Muscle of leg (tissue), 16 donors: ENCODE measurements at places on chromosomes 4 and X.

DNA sequence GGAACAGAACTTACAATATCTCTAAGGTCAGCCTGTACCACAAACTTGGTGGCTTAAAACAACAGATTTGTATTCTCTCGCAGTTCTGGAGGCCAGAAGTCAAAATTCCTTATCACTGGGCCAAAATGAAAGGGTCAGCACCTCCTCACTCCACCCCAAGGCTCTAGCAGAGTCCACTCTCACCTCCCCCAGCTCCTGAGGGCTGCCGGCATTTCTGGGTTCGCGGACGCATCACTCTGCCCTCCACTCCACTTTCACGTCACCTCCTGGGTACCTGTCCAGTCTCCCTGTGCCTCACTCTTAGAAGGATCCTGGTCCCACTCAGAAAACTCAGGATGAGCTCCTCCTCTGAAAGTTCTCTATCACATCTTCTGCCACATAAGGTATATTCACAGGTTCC lies 34.6 kb downstream of the JAKMIP1 start:
- H3K27me3 ChIP-seq: no peaks in the 10 kb centered on the region
- H3K4me1 ChIP-seq: no peaks in the 10 kb centered on the region
- H3K27ac ChIP-seq: no peak overlapping the region
- no peaks in the 10 kb centered on the region for H3K36me3 ChIP-seq
- no peak overlapping the region for H3K4me3 ChIP-seq

DNA sequence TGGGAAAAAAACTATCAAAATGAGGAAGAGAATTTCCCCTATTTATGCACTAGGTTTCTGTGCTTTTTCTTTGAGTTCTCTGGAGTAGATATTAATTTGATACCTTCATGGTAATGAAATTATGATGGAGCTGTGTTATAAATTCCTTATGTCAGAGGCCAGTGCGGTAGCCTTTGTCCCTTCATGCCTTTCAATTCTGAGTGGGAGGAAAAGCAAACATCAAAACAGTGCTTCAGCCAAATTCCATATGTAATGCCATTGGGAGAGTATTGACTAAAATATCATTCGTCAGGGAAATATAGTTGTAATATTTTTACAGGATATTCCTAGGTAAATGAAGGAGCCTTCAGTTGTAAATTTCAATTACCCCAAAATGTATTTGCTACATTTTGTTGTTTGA lies 17.5 kb upstream of the RGN start:
- no peak overlapping the region for H3K4me3 ChIP-seq
- no peaks in the 10 kb centered on the region for H3K36me3 ChIP-seq
- no peak overlapping the region for H3K27ac ChIP-seq
- DNase-seq: no peak
- H3K27me3 ChIP-seq: peaks cover 29% of the 10 kb centered on the region

- H3K4me3 ChIP-seq: no peak overlapping the region
- no peak overlapping the region for H3K27ac ChIP-seq
- DNase-seq: no peak
- no peaks in the 10 kb centered on the region for H3K36me3 ChIP-seq
- no peaks in the 10 kb centered on the region for H3K27me3 ChIP-seq
- H3K4me1 ChIP-seq: no peaks in the 10 kb centered on the region
Observed at GRCh38 chr4:98222306-98222705, 38.9 kb upstream of the RAP1GDS1 start.

DNA sequence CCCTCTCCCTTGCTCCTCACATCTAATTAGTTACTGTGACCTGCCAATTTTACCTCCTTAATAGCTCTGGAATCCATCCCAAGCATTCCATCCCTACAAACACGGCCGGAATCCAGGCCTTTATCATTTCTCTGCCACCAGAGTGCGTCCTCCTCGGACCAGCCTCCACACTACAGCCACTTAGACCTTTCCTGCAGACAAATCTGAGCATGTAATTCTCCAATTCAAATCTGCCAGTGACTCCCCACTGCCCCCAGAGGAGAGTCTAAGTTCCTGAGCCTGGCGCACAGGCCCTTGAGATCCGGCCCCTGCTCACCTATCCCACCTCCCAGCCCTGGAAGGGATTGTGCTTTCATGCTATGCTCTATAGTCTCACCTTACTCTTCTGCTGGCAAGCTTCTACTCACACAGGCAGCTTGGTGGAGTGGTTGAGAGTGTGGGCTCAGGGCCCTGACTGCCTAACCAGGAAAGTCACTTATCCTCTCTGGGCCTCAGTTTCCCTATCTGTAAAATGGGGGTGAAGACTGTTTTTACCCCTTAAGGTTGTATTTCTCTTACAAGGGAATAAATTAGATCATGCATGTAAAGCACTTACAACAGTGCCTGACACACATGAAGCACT lies 31.2 kb downstream of the PJA1 start:
- peak; percentile 67 for DNase-seq
- no peaks in the 10 kb centered on the region for H3K36me3 ChIP-seq
- peaks cover 68% of the 10 kb centered on the region for H3K27me3 ChIP-seq
- no peak overlapping the region for H3K27ac ChIP-seq

- no peak for DNase-seq
- no peaks in the 10 kb centered on the region for H3K4me1 ChIP-seq
- peaks cover 2% of the 10 kb centered on the region for H3K36me3 ChIP-seq
- H3K27me3 ChIP-seq: no peaks in the 10 kb centered on the region
- no peak overlapping the region for H3K27ac ChIP-seq
Observed at GRCh38 chr4:150794706-150795105, 212.8 kb downstream of the MAB21L2 start.

DNA sequence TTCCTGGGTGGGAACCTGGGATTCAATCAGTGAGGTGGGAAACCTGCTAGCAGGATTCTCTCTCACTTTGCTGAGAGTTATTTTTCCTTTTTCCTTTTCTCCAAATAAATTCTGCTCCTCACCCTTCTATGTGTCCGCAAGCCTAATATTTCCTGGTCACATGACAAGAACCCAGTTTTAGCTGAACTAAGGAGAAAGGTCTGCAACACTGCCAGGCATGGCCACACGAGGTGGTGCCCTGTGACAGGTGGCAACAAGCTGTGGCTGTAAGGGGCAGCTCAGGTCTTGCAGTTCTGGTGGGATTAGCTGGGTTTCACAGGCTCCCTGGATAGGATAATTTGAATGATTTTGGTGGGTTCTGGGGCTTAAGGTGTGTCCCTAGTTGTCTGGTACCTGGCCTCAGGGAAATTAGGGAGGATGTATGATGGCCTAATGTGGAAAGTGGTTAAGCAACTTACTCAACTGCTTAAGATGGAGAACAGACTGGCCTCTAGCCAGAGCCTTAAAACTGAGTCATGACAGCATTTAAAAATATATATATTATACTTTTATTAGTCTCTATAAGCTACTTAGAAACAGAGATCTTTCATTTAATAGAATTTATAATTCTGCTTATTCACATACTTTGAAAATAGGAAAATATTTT lies 215.0 kb downstream of the IL15 start:
- no peak for DNase-seq
- no peaks in the 10 kb centered on the region for H3K27me3 ChIP-seq
- no peaks in the 10 kb centered on the region for H3K36me3 ChIP-seq

DNA sequence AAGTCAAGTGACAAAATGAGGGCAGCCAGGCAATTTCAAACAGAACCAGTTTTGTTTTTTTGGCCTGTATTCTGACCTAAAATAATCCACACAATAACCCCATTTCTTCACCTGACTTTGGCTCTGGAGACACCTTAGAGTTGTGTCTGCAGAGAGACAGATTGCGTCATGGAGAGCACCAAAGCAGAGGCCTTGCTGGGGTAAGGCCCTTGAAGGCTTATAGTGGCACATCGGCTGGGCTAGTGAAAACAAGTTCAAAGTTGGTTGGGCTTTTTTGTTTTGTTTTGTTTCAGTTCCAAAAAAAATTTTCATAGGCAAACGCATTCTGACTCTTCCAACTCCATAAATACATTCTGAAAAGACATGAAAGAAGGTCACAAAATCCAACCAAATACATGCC lies 34.4 kb downstream of the PARM1 start:
- DNase-seq: no peak
- no peak overlapping the region for H3K27ac ChIP-seq
- peaks cover 17% of the 10 kb centered on the region for H3K4me1 ChIP-seq
- H3K4me3 ChIP-seq: no peak overlapping the region
- no peaks in the 10 kb centered on the region for H3K36me3 ChIP-seq

DNA sequence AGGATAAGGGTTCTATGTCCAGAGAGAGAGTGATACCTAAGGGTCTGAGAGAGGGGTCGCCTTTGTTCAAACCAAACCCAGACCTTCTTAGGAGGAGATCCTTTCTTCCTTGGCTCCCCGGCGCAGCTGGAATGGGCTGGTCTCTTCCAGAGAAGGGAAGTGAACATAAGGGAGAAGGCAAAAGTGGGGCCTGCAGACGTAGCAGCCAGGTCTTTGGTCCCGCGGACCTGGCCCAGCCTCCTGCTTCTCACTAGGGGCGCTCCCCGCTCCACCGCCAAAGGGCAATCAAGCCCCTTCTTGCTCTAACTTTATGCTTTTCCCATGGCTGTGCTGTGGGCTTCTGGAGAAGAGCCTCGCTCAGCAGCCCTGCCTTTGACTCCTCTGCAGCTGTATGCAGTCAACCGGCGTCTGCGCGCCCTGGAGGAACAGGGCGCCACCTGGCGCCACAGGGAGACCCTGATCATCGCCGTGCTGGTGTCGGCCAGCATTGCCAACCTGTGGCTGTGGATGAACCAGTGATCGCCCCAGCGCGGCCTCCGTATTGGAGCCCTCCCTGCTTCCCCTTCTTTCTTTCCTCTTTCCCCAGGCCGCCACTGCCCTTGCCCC lies 6.5 kb downstream of the FATE1 start:
- no peaks in the 10 kb centered on the region for H3K36me3 ChIP-seq
- H3K4me3 ChIP-seq: no peak overlapping the region
- peaks cover 22% of the 10 kb centered on the region for H3K4me1 ChIP-seq
- no peak overlapping the region for H3K27ac ChIP-seq

GRCh38 chr4:144294211-144294610 lies 153.7 kb upstream of the GYPA start:
- no peaks in the 10 kb centered on the region for H3K27me3 ChIP-seq
- no peak for DNase-seq
- H3K27ac ChIP-seq: no peak overlapping the region
- H3K36me3 ChIP-seq: no peaks in the 10 kb centered on the region
- no peak overlapping the region for H3K4me3 ChIP-seq
